ENCODE measurements at places on chromosomes 6 and 20.

GRCh38 chr20:6909608-6910007 is 142.1 kb downstream of the BMP2 start:
- DNase-seq: no peak

DNA sequence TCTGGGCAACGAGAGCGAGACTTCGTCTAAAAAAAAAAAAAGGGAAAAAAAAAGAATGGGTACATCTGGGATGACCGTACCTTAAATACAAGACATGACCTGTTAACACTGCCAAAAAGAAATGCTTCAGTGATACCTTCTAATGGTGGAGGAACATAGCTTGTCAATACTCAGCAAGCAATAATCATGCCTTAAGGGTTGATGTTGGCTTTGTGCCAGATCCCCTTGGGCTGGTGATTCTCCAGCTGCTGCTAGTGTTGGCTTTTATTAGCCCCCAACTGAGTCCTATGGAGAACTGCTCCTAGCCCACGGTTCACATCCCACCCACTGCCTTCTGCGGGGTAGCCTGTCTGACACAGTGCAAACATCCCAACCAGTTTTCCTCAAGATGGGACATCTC is 134.9 kb downstream of the PLCB1 start:
- no peak for DNase-seq

- DNase-seq: no peak
Observed at GRCh38 chr6:39225543-39225942, 3.7 kb downstream of the KCNK5 start.

DNA sequence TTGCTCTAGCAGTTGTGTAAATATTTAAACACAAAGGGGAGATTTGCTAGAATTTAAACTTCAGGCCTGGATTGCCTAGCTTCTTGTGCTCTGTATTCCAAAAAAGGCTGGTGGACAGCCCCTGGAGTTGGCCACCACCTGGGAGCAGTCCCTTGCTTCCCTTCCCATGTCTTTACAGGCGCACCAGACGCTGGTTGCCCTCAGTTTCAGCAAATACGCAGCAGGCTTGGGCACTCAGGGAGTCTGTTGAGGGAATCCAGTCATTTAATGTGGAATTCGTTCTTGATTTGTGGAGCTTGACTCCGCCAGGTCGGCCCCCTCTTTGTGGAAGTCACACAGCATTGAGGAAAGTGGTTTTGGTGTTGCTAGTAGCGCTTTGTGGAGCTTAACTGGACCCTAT is 156.8 kb downstream of the DTNBP1 start:
- DNase-seq: no peak

- DNase-seq: no peak
Observed at GRCh38 chr20:37297066-37297736, 7.7 kb downstream of the MANBAL start.

DNA sequence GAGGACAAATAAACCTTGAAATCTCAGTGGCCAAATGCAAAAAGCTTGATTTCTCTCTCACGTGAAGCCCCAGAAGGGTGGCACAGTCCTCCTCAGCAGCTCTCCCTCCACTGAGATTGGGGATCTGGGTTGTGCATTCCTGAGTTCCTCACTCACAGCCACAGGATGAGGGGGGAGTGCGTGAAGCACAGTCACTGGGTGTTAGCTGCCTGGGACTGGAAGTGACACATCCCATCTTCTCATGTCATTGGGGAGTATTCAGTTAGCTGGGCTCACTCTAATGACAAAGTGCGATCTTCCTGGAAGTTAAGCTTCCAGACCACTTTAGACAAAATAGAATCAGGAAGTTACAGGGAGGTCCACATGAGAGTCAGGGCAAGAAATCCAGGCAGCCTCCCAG is 192.2 kb upstream of the LRFN2 start:
- DNase-seq: no peak

- no peak for DNase-seq
Observed at GRCh38 chr6:144510859-144511258, 225.7 kb downstream of the UTRN start.

- no peak for DNase-seq
Observed at GRCh38 chr6:113779656-113780055, 77.5 kb upstream of the MARCKS start.

- no peak for DNase-seq
Observed at GRCh38 chr20:23646106-23646873, 8.5 kb upstream of the CST3 start.

DNA sequence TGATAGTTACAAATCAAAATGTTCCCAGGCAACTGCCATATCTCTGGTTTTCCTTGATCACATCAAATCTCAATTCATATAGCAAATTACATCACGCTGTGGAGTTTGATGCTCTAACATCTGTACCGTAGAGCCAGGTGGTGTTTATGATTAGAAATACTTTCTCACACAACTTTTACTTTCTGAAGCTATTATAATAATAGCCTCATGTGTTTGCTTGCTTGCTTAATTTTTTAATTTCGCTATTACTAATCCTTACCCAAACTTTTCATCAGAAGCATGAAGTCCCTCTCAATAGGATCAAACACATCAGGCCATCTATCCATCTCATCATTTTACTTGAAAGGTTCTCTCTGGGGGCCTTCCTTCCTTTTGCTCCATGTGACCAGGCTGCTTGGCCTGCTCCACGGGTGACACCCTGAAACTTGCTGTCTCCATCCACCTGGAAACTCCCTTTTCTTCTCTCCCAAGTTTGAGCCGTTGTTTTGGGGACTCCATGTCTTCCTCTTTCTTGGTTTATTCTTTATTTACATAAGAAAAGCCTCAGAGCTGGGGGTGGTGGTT is 75.4 kb downstream of the ADAT2 start:
- no peak for DNase-seq

DNA sequence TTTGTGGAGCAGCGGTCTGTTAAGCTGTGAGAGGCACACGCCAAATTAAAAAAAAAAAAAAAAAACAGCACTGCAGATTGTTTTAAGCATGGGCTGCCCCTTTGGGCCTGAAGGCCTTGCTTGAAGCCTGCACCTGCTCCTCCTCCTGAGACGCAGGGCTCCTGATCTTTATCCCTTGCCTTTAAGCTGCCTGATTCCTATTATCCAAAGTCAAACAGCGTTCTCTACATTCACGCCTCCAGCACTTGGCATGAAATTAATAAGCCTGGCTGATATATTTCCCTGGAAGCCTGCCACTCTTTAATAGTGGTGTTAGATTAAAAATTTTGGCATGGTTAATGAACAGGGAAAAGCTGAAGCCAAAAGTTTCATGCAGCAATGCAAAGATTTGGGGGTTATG is 163.9 kb downstream of the FAXC start:
- no peak for DNase-seq

DNA sequence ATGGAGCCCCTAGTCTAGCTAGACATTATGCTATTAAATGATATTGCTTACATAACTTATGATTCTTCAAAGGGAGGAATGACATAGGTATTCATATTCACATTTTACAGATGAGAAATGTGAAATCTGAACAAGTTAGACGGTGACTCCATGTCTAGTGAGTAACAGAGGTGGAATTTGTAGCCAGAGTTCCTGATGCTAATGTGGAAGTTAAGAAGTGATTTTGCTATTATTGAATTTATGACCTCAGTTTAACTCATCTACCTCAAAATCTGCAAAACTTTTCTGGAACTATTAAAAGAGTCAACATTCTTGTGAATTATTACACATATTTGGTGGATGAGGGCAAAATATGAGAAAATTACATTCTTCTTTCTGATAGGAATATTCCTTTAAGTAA is 347.6 kb upstream of the MMS22L start:
- no peak for DNase-seq
